Activated CD8-positive, alpha-beta memory T cell treated with anti-CD3 and anti-CD28 coated beads for 48 hours (primary cell): ENCODE measurements at places on chromosomes 3 and 15.

- no peak for DNase-seq
Observed at GRCh38 chr15:31296646-31297574, 29.7 kb upstream of the KLF13 start.

- no peak for DNase-seq
Observed at GRCh38 chr3:47910233-47910632, 106.0 kb downstream of the MAP4 start.

DNA sequence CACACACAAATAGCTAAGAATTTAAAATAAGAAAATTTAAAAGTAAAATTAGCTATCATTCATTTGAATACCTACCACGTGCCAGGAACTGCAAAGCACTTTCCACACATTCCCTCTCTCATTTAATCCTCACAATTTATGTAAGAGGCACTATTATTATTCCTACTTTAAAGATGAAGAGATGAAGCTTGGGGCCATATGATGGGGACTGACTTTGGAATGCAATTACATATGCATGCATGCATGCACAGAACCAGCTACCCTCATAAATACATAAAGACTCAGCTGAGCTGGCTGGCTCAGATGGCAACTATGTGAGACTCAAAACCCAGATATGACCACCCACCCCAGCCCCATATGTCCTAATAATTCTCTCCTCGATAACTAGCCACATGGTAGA, 31.7 kb upstream of the THUMPD3 start:
- no peak for DNase-seq

DNA sequence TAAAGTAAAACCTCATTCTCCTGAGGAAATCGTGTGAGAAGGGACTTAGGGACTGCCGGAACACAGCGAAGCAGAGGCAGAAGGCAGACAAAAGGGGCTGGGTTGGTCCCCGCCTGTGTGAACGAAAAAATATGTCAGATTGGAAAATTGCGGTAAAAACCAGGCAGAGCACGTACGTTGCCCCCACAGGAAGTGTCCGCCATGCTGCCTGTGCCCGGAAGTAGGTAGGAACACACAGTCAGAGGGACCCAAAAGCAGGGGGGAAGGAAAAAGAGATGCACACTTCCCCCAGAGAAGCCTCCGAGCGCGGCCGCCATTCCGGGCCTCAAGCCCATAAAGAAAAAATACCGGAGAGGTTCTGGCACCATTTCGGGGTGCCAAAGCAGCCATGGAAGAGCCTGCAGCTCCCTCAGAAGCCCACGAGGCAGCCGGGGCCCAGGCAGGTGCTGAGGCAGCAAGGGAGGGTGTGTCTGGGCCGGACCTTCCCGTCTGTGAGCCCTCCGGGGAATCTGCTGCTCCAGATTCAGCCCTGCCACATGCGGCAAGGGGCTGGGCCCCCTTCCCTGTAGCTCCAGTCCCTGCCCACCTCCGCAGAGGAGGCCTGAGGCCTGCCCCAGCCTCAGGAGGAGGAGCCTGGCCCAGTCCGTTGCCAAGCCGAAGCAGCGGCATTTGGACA, at the start of gene MKRN3:
Gene MKRN3 (plus strand): TSS at position 280 of the 676 bp plus-strand sequence. CDS start 109 bp downstream, at position 389.
- no peak for DNase-seq

DNA sequence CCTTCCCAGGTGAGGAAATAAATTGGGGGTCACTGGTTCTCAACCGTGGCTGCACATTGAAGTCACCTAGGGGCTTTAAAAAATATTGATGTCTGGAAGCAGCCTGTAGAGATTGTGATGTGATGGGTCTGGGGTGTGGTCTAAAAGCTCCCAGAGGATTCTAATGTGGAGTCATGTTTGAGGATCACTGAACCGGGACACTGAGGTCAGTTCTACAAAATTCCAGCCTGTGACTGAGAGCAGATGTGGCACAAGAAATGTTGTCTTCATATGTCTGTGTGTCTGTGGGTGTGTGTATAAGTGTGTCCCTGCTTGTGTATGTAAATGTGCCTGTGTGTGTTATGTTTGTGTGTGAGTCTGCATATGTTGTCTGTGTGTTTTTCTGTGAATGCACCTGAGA, 79.9 kb downstream of the TLE3 start:
- DNase-seq = no peak

DNA sequence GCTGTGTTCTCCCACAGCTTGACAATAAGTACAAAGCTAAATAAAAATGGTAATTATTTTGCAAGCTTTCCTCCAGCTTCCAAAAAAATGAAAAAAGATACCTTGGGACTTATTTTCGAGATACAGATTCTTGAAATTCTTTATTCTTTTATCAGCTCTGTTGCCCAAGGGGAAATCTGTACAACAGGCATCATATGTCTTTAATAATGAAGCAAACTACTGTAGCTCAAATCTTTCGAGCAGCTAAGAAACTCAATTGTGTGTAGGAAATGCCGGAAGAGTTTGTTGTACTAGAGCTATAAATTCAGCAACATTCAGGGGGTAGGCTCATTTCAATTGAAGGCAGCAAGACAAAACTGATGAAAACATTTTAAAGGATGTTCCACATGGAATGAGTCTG, 297.7 kb downstream of the GBE1 start:
- DNase-seq = no peak

- DNase-seq = no peak
Observed at GRCh38 chr3:61564395-61565059, 3.2 kb downstream of the PTPRG start.

- DNase-seq = no peak
Observed at GRCh38 chr3:44885618-44886017, 11.2 kb downstream of the TGM4 start.

GRCh38 chr3:42660131-42660715, 6.7 kb downstream of the ZBTB47 start:
- no peak for DNase-seq

- no peak for DNase-seq
Observed at GRCh38 chr3:24730173-24730572, 235.5 kb upstream of the THRB start.

- no peak for DNase-seq
Observed at GRCh38 chr3:45606003-45606402, 11.5 kb downstream of the LIMD1 start.

DNA sequence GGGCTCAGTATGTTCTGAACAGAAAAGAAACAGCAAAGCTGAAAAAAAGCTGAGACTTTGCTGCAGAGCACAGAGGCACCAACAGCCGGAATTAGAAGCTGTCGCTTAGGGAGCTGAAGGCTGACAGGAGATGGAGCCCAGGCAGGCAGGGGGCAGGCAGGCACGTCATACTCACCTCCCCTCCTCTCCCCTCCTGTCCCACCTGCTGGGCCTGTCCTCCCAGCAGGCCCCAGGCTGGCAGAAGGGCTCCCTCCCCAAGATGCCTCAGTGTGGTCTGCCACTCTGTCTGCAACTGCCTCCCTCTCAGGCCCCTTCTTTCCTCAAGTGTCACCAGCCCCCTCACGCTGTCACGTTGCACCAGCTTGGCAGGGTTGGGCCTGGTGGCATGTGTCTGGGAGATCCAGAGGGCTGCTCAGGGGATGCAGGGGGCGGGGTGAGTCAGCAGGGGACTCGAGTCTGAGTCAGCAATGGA, 3.2 kb upstream of the ANKRD63 start:
- no peak for DNase-seq

DNA sequence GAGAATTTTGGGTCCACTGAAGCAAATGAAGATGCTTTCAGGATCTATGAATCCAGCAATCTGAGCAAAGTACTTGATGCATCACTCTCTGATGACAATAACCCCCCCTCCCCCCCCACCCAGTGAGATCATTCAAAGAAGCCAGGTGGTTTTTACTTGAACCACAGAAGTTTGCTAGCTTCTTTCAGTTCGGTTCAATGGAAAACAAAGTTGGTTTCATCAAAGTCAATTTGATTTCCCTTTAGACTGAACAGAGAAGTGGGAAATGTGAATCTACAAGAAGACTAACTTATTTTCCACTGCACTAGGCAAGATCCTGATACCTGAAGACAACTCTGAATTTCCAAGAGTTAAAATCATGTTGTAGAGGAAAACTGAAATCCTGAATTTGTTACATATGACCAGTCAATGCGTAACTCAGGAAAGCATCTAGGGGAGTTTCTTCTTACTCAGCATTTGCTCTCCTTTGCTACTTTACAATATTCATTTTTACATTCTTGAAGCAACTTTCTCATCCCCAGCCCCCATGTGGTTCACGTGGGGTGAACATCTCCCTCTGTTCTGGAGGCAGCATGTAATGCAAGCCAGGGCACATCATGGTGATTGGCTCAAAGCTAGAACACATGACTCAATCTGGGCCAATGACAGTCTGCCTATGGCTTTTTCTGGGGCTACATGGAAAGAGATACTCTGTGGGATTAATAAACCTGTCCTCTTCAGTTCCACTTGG, 572.6 kb downstream of the FOXP1 start:
- no peak for DNase-seq

DNA sequence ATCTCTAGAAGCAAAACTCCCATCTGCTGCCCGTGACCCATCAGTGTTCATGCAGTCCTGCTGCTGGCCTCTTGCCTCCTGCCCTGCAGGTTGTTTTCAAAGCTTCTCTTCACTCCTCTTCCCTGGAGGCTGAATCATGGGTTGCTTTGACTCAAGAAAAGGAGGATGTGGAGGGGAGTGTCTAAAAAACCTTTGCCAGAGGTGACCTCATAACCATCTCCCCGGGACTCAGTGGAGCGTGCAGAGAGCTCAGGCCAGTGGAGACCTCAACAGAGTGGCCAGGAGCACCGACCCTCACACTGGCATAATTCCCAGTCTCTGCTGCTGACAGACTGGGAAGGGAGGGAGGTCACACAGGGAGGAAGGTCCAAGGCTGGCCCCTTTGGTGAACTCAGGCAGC, 60.9 kb upstream of the ITGA11 start:
- DNase-seq = no peak

GRCh38 chr3:157129803-157130466, 30.0 kb downstream of the CCNL1 start:
- no peak for DNase-seq

DNA sequence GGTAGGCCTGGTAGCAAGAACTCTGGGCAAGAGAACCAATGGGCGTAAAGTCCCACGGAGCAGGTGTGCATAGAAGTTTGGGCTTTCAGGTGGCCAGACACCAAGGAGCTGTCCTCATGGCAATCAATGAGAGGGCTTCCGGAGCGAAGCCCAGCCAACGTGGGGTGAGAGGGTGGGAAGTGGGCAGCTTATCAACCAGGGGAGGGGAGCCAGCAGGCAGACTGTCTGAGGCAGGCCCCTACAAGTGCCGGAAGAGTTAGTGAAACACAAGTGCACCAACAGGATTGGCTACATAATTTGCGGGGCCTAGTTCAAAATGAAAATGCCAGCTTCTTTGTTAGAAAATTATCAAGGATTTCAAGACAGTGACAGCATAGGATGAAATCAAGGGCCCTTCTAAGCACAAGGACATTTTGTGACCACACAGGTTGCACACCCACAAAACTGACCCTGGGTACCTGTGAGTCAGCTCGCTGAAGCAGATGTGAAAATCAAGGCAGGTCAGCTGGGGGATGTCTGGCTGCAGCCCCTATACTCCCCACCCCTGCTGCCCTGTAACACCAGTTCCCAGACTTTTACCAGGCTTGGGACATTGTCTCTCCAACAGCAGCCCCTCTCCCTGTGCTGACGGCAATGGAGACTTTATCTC, 102.1 kb upstream of the ETV5 start:
- no peak for DNase-seq

GRCh38 chr3:46356909-46357308, 3.0 kb downstream of the CCR2 start:
- DNase-seq = no peak

DNA sequence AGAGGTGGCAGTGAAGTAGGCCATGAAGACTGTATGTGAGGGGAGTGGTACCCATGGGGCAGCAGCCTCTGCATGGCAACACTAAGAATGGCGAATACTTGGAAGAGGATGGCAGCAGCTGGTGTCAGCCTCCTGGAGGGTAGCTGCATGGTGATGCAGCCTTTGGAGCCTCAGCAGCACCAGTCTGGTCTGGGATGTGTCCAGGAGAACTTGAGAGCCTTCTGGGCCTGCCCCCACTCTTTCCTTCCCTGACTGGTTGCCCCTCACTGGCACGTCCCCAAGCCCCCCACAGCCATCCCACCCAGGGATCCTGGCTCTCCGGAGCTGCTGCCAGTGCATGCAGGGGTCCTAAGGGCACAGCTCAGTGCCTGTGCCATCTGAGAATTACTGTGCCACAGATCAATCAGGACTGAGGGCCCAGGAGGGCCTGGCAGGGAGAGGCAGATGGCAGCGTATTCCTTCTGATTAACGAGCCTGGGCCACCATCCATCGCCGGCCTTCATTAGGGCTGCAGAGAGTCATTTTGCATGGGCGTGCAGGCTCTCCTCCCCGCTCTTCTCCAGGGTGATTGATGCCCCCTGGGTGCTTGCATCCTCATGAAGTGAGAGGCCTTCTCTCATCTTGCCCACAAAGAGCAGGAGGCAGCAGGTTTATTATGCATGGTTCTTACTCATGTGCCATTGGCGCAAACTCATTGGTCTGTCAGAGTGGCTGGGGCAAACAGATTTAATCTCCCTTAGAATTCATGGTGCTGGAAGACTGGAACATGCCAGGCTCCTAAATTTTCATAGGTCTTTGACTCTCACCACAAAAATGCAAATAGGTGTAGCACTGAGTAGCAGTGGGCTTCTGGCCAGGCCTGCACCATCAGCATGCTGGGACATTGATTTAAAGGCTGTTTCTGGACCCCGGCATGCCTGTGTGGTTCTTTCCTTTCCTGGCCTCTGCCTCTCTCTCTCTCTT, 116.8 kb downstream of the EPHB1 start:
- no peak for DNase-seq

DNA sequence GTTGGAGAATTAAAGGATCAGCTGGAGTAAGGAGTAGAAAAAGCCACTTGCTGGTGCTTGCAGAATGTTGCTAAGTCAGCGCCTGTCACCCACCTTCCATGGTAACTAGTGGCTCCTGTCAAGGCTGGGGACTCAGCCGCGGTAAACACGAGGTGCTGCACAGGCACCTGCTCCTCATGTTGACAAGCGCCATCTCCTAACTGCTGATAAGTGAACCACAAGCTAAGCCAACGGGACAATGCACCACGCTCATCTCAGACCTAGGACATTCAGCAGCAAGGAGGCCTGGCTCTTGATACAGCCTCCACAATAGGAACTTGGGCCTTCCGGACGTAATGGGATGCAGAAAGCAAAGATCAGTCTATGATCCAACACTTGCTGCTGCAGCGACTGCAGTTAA, 264.4 kb downstream of the OCA2 start:
- DNase-seq = no peak

DNA sequence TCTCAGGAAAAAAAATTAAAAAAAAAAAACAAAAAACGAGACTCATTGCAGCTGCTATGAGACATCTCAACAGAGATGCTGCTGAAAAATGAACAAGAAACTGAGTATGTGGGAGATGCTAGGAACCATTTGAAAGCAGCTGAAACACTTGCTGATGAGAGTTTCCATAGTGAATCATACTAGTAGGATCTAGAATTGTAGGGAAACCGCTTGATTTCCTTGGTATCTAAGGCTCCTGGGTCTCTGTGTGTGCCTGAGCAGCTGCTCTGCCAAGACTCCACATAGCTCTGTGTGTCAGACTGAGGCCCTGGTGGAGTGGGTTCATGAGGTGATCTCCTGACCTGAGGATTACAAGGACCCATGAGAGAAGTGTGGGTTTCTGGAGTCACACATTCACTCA, 313.4 kb upstream of the NECTIN3 start:
- no peak for DNase-seq

GRCh38 chr3:29331456-29332194, 50.8 kb downstream of the RBMS3 start:
- DNase-seq = no peak

GRCh38 chr3:155302481-155302880, 9.0 kb upstream of the STRIT1 start:
- no peak for DNase-seq

GRCh38 chr15:43316016-43316970, 14.1 kb downstream of the LCMT2 start:
- DNase-seq = no peak
